ENCODE measurements at places on chromosomes 1 and 21.

- no peak for DNase-seq
These were observed 256.0 kb upstream of the TMEM51 start for GRCh38 chr1:14897547-14897946.

DNA sequence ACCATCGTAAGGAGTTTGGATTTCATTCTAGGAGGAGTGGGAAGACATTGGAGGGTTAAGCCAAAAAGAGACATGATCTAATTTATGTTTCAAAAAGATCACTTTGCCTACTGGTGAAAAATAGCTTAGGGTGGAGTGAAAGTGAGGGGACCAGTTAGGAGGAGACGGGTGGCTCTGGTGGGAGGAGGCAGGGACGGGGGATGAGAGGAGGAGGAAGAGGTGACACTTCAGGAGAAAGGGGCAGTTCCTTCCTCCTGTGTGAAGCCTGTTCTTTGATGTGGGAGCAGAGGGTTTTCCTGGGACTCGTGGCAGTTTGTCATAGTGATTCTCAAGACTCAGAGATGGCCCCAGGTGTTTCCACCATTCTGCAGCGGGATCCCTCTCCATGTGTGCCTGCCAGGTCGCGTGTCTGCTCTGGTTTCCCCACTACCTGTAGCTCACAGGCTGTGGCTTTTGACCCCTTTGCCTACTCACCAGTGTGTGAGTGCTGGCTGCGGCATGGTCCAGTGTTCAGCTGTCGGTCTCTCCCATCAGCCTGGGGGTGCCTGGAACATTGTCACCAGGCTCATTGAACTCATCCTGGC, 102.4 kb downstream of the CNIH3 start:
- DNase-seq = no peak

DNA sequence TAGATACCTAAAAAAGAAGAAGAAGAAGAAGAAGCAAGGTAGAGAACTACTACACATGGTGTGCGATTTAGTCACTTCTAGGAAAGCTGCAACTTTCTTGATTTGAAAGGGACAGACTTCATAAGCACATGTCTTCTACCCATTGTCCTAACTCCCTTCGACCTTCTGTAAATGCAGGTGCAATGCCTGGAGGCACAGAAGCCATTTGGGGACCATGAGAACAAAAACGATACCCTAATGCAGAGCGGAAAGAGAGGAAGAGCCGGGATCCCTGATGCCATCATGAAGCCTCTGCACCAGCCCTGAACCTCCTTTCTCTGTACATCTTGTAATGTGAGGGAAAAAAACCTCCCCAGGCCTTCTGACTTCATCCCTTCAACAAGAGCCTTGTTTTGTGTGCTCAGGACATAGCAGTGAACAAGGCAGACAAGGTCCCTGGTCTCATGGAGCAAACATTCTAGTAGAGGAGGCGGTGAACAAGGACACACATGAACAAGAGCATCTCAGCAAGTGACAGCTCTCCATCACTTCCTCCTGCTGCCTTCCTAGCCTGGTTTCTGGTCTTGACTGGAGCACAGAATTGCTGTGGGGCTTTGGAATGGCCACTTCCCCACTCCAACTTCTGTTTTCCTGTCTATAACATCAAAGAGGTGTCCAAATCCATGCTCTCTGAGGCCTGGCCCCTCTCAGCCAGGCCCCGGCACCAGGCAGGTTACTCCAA, 5.5 kb upstream of the LAPTM5 start:
- no peak for DNase-seq

- no peak for DNase-seq
These were observed 72.0 kb downstream of the NOS1AP start for GRCh38 chr1:162141281-162142054.

GRCh38 chr1:110631836-110632620, 25.9 kb upstream of the KCNA2 start:
- no peak for DNase-seq

DNA sequence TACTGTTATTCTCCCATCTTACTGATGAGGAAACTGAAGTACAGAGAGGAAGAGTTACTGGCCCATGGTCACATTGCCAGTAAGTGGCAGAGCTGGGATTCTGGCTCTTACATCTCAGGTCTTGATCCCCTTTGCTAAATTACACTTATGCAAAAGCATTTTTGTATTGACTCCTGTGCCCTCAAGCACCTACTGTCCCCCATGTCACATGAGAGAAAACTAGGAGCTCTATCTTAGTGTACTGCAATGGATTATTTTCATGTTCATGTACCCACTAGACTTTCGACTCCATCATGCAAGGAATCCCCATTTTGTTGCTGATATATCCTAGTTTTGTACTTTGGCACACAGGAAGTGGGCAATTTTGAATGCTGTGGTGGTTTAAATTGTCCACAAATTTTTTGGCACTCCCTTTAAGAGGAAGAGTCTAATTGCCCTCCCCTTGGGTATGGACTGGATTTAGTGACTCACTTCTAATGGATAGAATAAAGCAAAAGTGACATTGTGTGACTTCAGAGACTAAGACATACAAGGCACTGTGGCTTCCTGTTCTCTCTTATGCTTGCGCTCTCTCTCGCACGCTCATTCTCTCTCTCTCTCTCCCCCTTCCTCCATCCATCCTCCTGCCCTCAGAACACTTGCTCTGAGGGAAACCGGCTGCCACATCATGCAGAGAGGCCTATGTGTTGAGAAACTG, 43.5 kb upstream of the JAK1 start:
- DNase-seq = no peak

DNA sequence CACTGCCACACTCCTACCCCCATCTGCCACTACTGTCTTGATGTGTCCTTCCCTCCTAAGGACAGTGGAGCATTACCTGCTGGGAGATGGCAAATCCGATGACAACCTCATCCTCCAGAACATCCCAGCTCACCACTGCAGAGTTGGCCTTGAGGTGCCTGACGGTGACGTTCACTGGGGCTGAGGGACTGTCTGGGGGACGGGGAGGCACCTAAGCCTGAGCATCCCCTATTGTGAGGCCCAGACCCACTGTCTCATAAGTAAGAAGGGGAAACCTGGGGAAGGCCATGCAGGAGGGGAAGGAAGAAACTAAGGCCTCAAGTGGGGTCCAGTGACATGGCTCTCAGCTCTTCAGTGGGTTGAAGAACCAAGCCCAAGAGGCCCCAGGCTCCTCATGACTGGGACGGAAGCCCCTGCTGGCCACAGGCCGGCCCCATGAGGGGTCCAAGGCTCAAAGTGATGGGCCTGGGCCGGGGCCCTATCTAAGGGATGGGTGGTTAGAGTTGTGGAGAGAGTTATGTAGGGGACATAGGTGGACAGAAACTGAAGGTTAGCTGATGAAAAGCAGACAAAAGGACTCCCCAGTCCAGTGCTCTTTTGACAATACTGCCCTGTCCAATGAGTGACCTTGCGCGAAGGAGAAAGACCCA, 1.8 kb downstream of the FNDC5 start:
- DNase-seq = no peak

DNA sequence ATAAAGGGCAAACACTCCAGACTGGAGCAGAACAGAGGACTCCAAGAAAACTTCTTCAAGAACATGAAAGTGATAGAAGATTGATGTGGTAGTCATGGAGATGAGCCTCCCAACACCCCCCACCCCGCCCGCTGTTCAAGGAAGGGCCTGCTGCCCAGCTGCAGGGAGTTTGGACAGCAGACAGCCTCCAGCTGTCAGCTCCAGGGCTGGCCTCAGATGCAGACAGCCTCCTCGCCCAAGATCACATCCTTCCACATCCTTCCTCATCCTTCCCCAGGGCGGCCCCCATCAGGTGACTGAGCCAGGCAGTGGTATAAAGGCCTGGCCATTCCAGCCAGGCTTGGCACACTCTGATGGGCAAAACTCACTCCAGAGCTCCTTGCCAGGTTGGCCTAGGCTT, 24.6 kb downstream of the HMGN2 start:
- no peak for DNase-seq

- no peak for DNase-seq
These were observed 8.9 kb downstream of the SLC6A17 start for GRCh38 chr1:110159168-110159567.

GRCh38 chr1:200483491-200484143, 73.8 kb upstream of the ZNF281 start:
- peak; percentile 89 for DNase-seq

- no peak for DNase-seq
These were observed 31.9 kb upstream of the POFUT2 start for GRCh38 chr21:45319461-45320211.

DNA sequence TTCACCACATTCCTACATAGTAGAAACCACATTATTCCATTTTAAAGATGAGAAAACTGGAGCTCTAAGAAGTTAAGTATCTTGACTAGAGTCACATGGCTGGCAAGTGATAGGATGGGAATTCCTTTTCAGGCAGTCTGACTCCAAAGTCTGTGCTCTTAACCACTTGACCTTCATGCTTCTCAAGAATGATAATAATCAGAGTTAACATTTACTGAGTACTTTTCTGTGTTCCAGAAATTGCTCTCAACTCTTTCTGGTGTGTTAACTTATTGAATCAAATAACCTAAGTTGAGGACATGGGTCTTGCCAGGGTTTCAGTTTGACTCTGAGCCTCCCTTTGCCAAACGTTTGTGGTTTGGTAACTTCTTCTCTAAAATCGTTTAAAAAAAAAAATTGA, 169.4 kb downstream of the RASAL2 start:
- DNase-seq = no peak

- DNase-seq = no peak
These were observed 12.2 kb downstream of the SARS1 start for GRCh38 chr1:109225711-109226445.

GRCh38 chr1:89934461-89934860, 60.4 kb upstream of the ZNF326 start:
- DNase-seq = no peak

- peak; percentile 73 for DNase-seq
These were observed 11.4 kb upstream of the RGS16 start for GRCh38 chr1:182615468-182616129.

DNA sequence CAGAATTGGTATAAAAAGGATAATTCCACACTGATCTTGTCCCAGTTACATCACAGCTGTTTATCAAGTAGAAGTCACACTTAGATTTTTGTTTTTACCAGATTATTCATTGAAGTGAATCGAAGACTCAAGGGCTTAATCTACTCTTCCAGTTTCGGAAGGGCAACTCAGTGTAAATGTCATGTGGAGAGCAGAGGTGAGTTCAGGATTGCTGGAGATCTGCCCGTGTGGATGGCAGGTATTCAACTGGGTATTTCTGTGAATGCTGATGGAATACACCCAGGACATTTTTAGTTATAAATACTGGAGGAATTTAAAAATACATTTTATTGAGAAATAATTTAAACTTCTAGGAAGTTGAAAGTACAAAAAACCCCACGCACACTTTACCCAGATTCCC, 19.4 kb downstream of the CC2D1B start:
- DNase-seq = no peak

DNA sequence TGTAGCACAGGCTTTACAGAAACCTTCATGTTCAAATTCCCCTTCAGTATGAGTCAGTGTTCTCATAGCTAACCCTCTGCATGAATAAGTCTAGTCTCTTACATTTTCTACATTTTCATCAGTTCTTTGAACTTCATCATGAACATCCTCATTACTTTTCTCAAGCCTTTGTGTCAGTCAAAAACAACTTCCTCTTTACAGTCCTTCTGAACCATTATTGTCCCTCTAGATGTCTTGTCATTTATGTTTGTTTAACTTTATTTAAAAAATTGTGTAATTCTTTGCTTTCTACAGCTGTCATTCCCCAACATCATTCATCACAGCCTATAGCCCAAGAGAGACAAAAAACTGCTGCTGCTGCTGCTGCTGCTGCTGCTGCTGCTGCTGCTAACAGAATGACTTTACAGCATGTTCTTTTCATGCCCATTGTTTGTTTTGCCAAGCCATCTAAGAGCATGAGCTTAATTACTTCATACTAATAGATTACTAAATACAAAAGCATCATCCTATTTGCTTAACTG, 133.1 kb downstream of the LRRC40 start:
- DNase-seq = no peak

GRCh38 chr21:36773117-36773516, 74.2 kb downstream of the SIM2 start:
- no peak for DNase-seq

- DNase-seq = no peak
These were observed 935 bp upstream of the COG2 start for GRCh38 chr1:230641346-230641745.

- no peak for DNase-seq
These were observed 26.3 kb upstream of the FAM3B start for GRCh38 chr21:41290106-41290799.

DNA sequence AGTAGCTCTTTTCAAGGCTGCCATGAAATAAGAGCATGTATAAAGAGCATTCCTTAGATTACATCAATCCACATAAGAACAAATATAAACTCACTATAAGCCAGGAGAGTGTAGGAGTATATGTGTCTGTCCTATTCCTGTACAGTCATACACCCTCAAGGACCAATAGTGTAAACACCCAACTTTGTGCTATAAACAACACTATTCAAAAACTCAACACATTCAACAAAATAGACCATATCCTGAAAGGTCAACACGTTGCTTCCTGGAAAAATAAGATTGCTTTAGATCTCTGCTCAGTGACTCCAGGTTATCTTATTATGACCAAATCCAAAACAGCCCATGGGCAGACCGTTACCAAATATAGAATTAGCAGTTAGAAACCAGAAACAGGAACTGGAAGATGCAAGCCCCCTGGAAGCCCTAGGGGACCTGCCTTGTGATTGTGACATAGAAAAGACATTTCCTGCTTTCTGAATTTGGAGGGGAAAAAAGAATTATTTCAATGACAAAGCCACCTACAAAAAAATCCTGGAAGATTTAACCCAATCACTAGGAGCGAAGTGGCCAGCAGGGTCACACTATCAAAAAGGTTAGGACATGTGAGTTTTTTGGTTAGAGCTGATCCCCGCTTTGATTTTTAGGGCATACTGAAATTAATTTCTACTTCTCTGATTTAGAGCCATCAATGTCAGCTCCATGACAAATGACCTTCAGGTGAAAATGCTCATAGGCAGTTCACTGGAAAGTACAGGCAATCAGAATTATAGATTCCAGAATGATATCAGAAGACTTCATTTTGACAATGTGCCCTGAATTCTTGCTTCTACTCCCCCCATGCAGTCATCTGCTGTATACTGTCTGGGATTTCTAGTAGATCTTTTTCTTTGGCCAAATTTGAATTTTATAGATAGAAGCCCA, 59.9 kb downstream of the LRRC8C start:
- DNase-seq = no peak

- DNase-seq = no peak
These were observed 9.5 kb upstream of the PADI3 start for GRCh38 chr1:17239420-17239819.

GRCh38 chr1:186761358-186761757, 67.4 kb upstream of the PLA2G4A start:
- no peak for DNase-seq

- no peak for DNase-seq
These were observed 153.9 kb downstream of the ETS2 start for GRCh38 chr21:38959692-38960061.

GRCh38 chr1:206583707-206584648, 28.3 kb downstream of the EIF2D start:
- peak; percentile 88 for DNase-seq

- DNase-seq = no peak
These were observed 216.8 kb downstream of the CTH start for GRCh38 chr1:70627910-70628309.
